ENCODE measurements at places on chromosomes 16 and 17.

GRCh38 chr16:72740347-72740746 lies 307.6 kb downstream of the ZFHX3 start:
- DNase-seq, result no peak

DNA sequence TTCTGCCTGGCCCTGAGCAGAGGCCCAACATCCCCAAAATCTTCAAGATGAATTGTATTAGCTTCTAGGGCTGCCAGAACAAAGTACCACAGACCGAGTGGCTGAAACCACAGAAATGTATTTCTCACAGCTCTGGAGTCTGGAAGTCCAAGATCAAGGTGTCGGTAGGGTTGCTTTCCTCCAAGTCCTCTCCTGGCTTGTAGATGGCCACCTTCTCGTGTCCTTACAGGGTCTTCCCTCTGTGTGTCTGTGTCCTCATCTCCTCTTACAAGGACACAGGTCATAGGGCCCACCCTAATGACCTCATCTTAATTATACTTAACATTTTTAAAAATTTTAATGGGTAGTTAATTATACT lies 215.7 kb downstream of the NTN1 start:
- DNase-seq, result no peak

- DNase-seq, result peak; percentile 20
Measured at GRCh38 chr17:48374650-48375230, 55.3 kb downstream of the SKAP1 start.

GRCh38 chr17:27624539-27624938 lies 6.4 kb upstream of the LGALS9 start:
- DNase-seq, result no peak

- no peak for DNase-seq
Measured at GRCh38 chr17:80477647-80478478, 1.5 kb upstream of the NPTX1 start.

GRCh38 chr16:87392821-87393679 lies 914 bp downstream of the MAP1LC3B start:
- peak; percentile 38 for DNase-seq

All from naive B cell (primary cell).